ENCODE measurements at places on chromosomes 4 and X.

- no peak for DNase-seq
Observed at GRCh38 chr4:98470366-98470765, 188.0 kb downstream of the TSPAN5 start.

DNA sequence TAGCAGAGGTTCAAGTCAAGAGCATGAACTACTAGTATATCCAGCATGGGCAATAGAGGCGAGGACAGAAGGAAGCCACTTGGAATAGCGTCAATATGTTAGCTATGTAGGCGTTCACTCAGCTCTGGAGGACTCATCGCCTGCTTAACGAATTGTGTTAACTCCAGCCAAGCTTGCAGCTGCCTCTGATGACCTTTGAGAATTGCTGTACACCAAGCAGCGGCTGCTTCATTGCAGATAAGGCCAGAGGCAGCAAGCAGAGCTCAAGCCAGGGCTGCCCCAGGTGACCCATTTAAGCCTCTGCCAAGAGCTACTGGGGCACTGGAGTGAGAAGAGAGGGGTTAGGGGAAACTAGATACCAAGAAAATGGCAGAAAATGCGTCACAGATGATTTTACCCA is 160.2 kb upstream of the IGFBP7 start:
- DNase-seq = no peak

GRCh38 chr4:113869743-113870375 is 108.3 kb upstream of the CAMK2D start:
- DNase-seq = peak; percentile 61

DNA sequence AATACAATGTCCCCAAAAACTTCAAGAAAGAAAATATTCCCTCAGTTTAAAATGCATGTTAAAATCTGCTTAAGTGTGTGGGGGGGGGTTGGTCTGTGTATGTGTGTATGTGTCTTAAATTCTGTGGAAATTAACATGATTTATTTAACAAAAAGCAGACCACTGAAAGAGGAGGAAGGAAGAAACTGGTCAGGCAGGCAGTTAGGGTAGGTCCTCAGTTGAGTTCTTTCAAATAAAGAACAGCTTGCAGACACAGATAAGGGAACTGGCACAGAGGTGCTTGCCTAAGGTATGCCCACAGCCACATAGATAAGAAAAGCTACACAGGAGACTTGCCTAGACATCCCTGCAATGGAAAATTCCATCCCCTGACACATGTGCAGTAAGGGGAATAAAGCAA is 28.8 kb upstream of the TFDP3 start:
- no peak for DNase-seq

- DNase-seq = no peak
Observed at GRCh38 chr4:37584071-37584470, 102.1 kb downstream of the RELL1 start.

DNA sequence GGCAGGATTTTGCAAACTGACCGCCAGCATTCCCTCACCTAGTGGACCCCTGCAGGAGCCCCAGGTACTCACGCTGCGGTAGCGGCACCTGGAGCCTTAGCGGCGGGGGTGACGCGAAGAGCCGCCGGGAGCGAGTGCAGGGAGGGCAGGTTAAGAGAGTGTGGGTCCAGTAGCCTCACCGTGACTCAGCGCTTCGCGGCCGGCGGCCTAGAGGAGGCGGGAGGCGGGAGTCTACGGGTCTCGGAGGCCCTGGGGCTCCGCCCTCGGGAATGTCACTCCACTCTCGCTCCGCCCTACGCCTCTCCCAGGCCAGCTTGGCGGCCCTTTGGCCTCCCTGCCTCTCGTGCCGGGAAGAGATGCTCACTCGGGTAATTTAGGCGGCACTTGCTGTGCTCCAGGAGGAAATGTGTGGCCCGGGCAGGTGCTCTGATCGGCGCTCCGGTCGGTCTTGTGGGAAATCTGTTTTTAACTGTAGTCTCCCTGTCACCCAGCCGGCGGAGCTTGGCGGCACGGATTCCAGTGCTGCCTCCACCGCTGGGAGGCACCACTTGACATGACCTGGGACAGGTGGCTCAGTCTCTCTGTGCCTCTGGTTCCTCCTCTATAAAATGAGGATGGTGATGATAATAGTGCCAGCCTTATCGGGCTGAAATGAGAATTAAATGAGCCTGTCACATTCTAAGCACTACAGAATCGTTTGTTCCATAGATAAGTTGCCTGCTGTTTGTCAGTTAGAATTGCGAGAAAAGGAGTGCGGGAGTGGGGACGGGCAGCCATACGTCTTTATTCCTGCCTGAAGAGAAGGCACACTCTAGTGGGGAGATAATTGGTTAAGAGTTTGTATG is at the start of gene PIR:
TSS of gene PIR (minus strand) at position 216 of the 845 bp plus-strand sequence. CDS start 2,076 bp downstream, outside the sequence.
- peak; percentile 43 for DNase-seq

GRCh38 chr4:72966652-72967051 is 102.9 kb downstream of the COX18 start:
- DNase-seq = no peak

DNA sequence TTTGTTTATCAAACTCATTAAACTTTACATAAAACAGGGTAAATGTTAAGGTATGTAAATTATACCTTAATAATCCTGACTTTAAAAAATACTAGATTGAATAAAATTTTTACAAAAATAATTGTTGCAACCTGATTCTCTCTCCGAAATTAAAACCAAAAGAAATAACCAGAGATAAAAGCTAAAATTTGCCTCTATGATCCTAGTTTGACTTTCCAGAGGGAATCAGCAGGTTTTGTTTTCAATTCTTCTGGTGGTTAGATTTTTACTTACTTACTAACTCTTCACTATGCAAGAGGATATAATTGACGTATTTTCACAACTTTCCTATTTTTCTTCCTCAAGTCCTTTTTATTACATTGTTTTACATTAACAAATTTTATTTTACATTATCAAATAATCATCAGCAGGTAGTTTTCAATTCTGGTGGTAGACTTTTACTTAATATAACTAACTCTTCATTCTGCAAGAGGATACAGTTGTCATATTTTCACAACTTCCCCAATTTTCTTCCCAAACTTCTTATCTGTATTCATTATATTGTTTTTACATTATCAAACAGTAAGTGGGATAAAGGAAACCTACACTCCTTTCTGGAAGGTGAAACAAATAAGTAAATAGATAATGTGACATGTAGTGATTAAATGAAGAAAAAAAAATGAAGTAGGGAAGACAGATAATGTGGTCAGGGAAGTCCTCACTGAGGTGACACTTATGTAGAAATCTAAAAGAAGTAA is 52.2 kb downstream of the TBCK start:
- DNase-seq = no peak

DNA sequence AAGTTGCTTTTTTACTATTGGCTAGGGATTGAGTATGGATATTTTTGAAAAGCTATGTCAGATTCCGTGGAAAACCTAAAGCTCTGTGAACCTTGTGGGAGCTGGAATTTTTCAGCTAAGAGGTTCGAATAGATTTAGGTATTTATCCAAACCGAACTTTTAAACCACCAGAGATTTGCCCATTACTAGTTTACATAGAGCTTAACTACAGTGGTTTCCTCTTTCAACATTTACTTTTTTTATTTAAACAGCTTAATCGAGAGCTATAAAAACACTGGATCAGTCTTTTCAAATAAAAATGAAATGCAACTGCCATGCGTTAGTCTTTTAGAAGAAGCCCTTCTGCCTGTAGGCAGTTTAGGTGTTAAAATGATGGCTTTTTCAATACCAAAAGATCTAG is 377.0 kb downstream of the RPA4 start:
- no peak for DNase-seq

DNA sequence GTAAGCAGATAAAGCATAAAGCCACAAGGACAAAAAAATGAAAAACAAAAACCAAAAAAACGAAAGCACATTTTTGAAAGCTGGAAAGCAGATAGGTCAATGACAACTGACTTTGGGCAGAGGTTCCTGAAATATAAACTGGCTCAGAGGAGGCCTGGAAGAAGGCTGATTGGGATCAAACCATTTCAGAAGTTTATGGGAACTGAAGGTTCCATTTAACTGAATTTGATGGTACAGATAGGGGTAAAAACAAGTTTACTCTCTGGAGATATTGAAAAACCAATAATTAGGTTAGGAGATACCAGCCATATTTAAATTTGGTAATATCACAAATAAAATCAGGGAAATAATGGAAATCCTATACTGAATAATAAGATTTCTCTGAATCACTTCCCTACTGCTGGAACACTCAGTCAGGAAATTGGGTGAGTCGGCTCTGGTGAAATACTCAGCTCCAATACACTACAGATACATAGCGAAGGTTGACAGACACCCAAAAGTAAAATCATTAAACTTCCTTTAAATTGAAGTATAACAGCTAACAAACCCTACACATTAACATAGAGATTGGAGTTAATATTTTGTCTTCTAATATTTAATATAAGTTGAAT is 1584.3 kb downstream of the STIM2 start:
- DNase-seq = no peak

GRCh38 chr4:99179178-99179577 is 35.1 kb upstream of the ADH4 start:
- DNase-seq = no peak

GRCh38 chrX:79082899-79083298 is 61.6 kb upstream of the GPR174 start:
- DNase-seq = no peak

DNA sequence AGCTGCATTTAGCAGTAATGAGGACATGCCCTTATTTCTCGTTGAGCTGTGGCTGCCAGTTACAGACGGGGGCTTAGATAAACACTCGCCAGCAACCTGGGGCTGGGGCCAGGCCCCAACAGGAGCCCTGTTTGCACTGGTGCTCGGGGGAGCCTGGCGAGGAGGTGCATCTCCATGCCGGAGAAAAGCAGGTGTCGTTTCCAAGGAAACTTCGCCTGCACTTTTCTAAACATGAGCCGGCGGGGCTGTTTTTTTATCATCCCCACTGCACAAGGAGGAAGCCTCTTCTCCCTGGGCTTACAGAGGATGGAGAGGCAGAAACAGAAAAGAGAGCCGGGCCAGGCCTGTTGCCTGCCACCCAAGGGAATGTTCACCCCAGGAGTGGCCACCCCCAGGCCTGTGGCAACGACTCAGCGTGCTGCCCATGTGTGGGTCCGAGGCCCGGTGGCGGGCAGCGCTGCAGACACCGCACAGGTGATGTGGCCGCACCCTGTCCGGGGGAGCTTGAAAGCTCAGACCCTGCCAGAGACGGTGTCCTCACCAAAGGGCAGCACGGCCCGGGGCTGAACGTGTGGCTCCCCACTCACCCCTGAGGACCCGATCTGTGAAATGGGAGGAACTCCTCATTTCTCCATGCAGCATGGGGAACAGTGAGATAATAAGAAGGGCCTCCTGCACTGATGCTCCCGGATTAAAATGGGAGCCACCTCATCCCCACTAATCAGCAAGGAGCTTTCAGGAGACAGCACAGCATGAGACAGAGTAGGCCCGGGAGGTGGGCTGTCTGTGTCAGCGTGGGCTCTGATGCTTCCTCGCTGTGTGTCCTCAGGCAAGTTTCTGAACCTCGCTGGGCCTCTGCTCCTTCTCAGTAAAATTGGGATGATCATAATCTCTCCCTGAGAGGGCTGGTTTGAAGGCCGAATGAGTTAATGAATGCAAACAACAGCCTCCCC is 33.8 kb upstream of the ADRA2C start:
- no peak for DNase-seq

DNA sequence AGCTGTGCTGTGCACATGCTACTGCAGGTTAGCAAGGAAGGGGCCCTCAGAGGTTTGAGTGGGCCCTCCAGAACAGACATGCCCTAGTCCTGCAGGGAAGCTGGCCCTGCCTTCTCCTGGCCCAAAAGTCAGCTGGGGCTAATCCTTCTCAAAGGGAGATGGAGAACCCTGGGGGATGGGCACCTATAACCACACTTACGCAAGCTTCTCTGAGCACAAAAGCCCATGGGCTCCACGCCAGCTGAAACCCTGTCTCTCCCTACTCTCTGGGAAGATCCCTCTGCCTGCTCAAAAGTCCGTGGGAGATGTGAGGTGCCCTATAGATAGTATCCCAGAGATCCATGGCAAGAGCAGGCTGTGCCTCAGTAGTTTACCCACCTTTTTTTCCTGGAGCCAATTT is 58.9 kb upstream of the DKK2 start:
- DNase-seq = no peak

GRCh38 chrX:129230168-129230567 is 293.1 kb downstream of the SMARCA1 start:
- DNase-seq = no peak

DNA sequence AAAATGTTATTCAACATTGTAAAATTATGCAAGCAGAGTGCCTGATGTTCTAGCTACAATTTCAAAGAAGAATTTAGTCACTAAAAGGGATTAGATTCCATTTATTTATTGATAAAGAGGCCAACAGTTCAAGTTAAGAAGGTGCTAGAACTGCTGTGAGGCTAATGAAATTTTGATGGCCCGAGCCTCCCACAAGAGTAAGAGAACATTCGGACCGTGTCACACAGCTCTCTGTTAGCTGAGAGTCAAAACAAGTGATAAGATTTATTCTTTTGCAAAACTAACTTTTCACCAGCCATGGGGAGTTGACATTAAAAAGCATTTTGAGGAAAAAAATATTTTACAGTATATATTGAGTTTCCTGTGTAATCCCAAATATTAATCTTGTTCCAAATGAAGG is 106.8 kb downstream of the TENM3 start:
- no peak for DNase-seq

- peak; percentile 58 for DNase-seq
Observed at GRCh38 chrX:119655125-119655524, 37.8 kb downstream of the SEPTIN6 start.

- no peak for DNase-seq
Observed at GRCh38 chr4:124641715-124642381, 70.7 kb downstream of the ANKRD50 start.

- DNase-seq = no peak
Observed at GRCh38 chrX:153781428-153782047, 697 bp downstream of the SRPK3 start.

All from activated naive CD4-positive, alpha-beta T cell treated with anti-CD3 and anti-CD28 coated beads, Interleukin-2, amount 50 U/mL, for 72 hours (primary cell).